ENCODE measurements at places on chromosomes 3 and 15.

- no peak for DNase-seq
Observed at GRCh38 chr3:11413071-11413470, 140.9 kb downstream of the ATG7 start.

- no peak for DNase-seq
Observed at GRCh38 chr15:57892181-57892580, 173.3 kb downstream of the ALDH1A2 start.

- no peak for DNase-seq
Observed at GRCh38 chr3:128131897-128132646, 8.5 kb upstream of the RUVBL1 start.

- no peak for DNase-seq
Observed at GRCh38 chr3:190182418-190183043, 61.8 kb upstream of the P3H2 start.

GRCh38 chr3:183309276-183309675 lies 56.2 kb downstream of the B3GNT5 start:
- DNase-seq, result no peak

DNA sequence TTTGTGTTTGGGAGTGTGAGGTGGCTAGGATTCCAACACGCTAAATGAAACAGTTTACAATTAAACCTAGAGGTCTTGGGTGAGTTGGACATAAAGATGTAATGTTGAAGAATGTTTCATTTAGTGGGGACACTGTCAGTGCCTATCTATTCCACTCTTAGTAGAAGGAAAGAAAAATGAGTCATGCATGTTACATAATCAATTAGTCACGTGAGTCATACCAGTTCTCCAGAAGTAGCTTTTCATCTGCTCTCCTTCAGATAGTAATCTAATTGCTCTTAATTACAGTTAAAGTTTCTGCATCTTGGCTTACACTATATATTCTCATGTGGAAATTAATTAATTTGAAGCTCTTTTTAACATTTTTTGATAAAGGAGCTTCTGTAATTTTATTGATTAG lies 115.7 kb upstream of the P2RY1 start:
- no peak for DNase-seq

DNA sequence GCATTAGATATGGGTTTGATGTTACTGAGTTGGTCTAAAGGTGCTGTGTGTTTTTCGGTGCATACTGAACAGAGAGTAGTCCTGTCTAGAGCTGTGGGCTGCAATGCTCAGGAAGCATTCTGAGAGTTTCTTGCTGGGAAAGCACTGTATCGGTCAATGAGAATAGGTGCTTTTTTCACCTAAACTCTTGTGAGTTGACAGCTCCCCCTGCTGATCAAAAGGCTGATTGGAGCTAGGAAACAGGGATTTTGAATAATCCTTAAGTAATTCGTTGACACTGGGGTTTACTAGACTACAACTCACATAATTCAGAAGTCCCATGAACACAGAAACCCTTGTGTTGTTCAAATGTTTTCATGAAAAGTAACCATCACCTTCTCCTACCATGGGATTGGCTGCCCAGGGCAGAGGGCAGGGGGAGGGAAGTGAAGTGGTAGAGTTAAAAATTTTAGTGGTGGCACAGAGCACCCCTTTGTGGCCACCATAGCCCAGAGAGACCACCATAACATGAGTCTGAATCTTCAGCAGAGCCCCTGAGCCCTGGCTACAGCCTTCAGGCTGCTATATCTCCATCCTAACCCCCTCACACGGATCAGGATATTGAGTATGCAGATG lies 13.0 kb upstream of the MANF start:
- peak; percentile 78 for DNase-seq

DNA sequence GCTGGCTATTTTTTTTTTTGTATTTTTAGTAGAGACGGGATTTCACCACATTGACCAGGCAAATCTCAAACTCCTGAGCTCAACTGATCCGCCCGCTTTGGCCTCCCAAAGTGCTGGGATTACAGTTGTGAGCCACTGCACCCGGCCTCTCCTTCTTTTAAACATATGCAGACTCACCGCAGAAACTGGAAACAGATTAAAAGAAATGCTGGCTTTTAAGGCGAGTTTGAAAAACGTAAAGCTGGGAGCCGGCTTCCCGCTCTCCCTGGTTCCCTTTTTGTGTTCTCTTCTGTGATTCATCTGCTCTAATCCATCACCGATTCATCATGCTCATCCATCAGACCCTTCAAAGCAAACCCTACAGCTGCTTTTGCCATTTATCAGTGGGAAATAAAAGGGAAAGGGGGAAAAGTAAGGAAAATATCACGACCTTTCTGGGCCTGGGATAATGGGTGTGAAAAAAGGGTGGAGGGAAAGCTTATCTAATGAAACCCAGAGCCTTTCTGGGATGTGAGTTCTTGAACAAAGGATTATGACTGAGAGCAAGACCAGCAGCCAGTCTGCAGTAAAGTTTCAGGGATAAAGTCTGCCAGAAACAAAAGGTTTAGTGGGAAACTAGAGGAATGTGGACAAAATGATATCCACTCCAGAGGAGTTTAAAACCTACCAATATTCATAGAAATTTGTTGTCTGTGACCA lies 92.3 kb upstream of the LRIG1 start:
- no peak for DNase-seq
